CD4-positive, CD25-positive, alpha-beta regulatory T cell (primary cell): ENCODE measurements at places on chromosomes 4 and X. TPM values are rescaled to one million over a fixed set of nuclear protein-coding genes. Genes with fewer than 3 reads are reported as not detected.

Gene GAGE12J
- polyA plus RNA-seq, result not detected

Gene PCSK1N
- polyA plus RNA-seq, result 4.1 TPM

- DNase-seq, result no peak
These were observed 95.7 kb downstream of the SH2D1A start for GRCh38 chrX:124441971-124442590.

DNA sequence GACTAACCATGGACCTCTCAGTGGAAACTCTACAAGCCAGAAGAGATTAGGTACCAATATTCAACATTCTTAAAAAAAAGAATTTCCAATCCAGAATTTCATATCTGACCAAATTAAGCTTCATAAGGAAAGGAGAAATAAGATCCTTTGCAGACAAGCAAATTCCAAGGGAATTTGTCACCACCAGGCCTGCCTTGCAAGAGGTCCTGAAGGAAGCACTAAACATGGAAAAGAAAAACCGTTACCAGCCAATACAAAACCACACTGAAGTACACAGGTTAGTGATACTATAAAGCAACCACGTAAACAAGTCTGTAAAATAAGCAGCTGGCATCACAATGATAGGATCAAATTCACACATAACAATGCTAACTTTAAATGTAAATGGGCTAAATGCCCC, 156.6 kb downstream of the FAM13A start:
- DNase-seq, result no peak

DNA sequence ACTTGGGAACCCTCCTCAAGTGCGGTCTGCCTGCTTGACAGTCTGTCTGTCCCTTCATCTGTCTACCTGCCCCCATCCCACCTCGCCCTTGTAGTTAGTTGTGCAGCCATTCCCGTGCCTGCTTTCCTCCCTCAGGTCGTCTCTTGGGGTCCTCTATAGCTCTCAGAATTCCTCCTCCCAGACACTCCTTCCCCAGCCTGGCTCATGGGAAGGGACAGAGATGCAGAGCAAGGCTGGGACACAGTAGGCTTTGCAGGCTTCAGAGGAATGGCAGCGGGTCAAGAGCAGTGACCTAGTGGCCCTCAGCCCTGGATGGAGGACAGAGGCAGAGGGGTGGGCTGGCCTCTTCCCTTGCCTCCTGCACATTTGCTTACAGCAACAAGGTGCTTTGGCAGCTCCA, 18.3 kb downstream of the TMEM31 start:
- DNase-seq, result no peak

GRCh38 chrX:39451046-39451445, 646.7 kb downstream of the BCOR start:
- no peak for DNase-seq

DNA sequence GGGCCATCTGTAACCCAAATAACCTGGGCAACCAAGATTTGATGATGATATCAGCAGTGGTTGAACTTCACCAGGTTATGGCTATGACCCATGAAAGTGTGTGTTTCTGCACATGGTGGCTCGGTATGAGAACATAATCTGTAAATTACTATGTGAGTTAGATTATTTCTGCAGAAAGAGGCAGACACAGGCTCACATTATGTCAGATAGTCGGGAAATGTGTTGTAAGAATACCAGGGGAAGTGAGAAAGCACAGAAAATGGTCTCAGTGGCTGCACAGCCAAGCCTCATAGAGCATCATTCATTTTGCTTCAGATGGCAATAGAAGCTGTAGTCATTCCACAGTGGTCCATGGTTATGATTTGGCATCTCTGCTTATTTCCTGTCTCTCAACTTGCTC, 63.0 kb upstream of the RBPJ start:
- DNase-seq, result no peak

DNA sequence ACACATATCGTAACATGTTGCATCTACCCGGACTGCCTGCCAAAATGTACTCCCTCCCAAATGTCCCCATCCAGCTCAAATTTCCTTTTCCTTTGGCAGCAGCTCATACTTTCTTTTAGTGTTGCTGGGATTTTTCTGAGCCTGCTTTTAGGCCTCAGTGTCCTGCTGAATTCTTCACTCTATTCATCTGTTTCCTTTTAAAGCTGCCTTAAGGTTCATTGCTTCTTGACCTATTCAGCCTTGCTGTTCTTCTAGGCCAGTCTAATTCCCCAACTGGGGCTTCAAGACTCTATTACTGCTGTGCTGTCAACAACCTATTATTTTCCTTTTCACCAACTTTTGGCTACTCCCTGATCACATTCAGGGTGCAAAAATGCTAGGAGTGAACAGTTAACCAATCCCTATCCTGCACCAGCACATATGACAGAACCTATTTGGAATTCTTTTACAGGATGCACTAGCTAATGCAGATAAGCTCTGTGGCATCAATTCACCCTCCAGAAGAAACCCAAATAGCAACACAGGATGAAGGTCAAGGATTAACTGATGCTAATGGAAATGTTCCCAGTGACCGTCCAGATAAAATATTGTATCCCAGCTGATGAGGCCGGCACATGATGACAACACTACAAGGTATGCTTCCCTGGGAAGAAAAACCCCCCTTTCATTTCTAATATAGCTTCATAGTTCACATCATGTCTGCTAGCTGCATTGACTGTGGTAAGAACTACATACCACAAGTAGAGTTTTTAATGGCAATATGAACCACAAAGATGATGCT, 114.7 kb upstream of the TTC29 start:
- no peak for DNase-seq

DNA sequence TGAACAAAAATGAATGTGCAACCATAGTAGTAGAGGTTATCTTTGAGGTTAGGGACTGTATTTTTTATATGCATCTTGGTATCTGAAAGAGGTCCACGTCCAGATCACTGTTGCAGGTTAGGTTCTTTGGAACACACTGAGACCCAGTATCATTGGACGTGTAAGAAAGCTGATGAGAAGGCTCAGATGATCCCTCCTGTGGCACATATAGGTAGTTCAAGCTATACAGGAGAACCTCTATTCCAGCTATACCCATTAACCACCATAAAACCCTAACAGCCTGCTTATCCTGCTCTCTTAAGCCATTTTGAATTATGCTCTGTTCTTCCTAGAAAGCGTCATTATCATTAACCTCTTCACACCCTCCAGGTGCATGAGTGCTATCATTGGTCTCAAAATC, 930.7 kb upstream of the HS3ST1 start:
- DNase-seq, result no peak

DNA sequence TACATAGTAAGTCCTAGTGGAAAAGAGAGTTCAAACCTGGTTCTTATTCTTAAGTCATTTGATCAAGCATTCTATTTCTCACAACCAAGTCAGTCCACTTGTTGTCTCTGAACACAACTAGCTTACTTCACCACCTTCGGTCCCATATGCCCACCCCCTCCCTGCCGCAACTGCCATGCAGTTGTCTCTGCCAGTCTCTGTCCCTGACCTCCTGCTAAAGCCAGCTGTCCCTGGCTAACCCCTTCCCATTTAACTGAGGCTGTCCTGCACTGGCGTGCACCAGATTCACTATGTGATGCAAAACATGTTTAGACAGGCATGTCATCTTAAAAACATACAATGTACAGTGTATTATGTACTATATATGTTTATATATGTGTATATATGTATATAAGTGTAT, 12.7 kb downstream of the FRAS1 start:
- DNase-seq, result no peak

GRCh38 chr4:183558873-183559272, 54.0 kb downstream of the ING2 start:
- DNase-seq, result no peak
